ENCODE measurements at places on chromosomes 5 and 9. TPM values are rescaled to one million over a fixed set of nuclear protein-coding genes. Genes with fewer than 3 reads are reported as not detected.

DNA sequence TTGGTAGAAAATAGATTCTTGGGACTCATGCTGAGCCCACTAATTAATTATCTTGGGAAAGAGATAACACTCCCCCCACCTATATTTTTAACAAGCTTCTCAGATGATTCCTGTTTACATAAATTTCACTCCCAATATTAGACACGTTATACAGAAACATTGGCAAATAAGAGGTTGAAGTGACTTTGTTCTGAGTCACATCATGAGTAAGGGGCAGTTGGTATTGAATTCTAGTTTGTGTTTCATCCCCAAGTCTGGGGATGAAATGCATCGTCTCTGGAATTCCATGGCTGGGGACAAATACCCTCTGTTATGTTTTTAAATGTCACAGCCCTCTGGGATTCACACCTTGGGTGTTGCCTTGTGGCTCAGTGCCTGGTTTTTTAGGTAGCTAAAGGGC, 41.0 kb downstream of the BASP1 start:
- DNase-seq = no peak
- H3K4me1 ChIP-seq = no peaks in the 10 kb centered on the region
- no peak overlapping the region for H3K4me3 ChIP-seq
- H3K27ac ChIP-seq = no peak overlapping the region
- H3K27me3 ChIP-seq = no peaks in the 10 kb centered on the region

GRCh38 chr9:93128715-93129224, 5.3 kb downstream of the NINJ1 start:
- H3K4me1 ChIP-seq = peaks cover 92% of the 10 kb centered on the region
- no peak overlapping the region for H3K4me3 ChIP-seq
- peaks cover 12% of the 10 kb centered on the region for H3K36me3 ChIP-seq
- H3K27me3 ChIP-seq = no peaks in the 10 kb centered on the region

GRCh38 chr9:6433410-6433809, 20.4 kb downstream of the UHRF2 start:
- peaks cover 39% of the 10 kb centered on the region for H3K4me1 ChIP-seq
- peaks cover 23% of the 10 kb centered on the region for H3K36me3 ChIP-seq
- H3K27me3 ChIP-seq = no peaks in the 10 kb centered on the region
- no peak for DNase-seq
- H3K27ac ChIP-seq = no peak overlapping the region

GRCh38 chr5:149221326-149221725, 50.3 kb upstream of the AFAP1L1 start:
- no peak for DNase-seq
- H3K27ac ChIP-seq = no peak overlapping the region
- no peaks in the 10 kb centered on the region for H3K27me3 ChIP-seq
- H3K4me3 ChIP-seq = no peak overlapping the region
- no peaks in the 10 kb centered on the region for H3K36me3 ChIP-seq
- no peaks in the 10 kb centered on the region for H3K4me1 ChIP-seq

DNA sequence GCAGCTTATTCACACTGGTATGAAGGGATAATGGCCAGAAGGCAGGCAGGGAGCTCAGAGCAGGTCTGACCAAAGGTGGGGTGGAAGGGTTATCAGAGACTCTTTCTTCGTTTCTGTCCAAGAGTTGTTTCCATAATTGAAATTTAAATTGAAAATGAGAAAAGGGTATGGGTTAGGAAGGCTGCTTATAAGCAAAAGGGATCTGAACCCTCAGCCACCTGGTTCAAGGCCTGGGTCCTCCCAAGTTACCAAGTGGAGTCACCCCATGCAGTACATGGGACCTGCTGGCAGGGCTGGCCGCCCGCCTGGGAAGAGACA, 17.8 kb downstream of the EEIG1 start:
- peaks cover 89% of the 10 kb centered on the region for H3K4me1 ChIP-seq
- H3K27me3 ChIP-seq = no peaks in the 10 kb centered on the region
- peak overlapping the region; percentile 4 for H3K4me3 ChIP-seq
- peak overlapping the region; percentile 54 for H3K27ac ChIP-seq
- DNase-seq = no peak
- peaks cover 44% of the 10 kb centered on the region for H3K36me3 ChIP-seq

GRCh38 chr5:58675341-58675740, 92.5 kb downstream of the RAB3C start:
- H3K27ac ChIP-seq = no peak overlapping the region
- H3K4me1 ChIP-seq = no peaks in the 10 kb centered on the region
- no peak for DNase-seq
- peaks cover 5% of the 10 kb centered on the region for H3K27me3 ChIP-seq
- no peak overlapping the region for H3K4me3 ChIP-seq

DNA sequence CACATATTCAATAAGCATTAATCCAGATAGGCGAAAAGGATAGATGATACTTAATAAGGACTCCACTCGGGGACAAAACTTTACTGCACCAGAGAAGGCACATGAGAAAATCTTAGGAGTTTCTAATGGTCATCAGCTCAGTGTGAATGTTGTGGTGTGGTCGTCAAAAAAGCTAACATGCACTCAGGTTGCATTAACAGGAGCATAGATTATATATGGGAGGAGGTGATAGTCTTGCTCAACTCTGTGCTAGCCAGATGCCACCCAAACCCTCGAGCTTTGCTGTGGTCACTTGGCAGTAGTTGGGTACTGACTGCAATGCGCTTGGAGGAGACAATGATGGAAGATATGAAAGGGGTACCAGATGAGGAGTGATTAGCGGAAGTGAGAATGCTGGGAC, 8.6 kb upstream of the COL27A1 start:
- no peak overlapping the region for H3K27ac ChIP-seq
- no peak for DNase-seq
- peaks cover 12% of the 10 kb centered on the region for H3K27me3 ChIP-seq
- H3K4me3 ChIP-seq = no peak overlapping the region
- H3K4me1 ChIP-seq = no peaks in the 10 kb centered on the region
- no peaks in the 10 kb centered on the region for H3K36me3 ChIP-seq

DNA sequence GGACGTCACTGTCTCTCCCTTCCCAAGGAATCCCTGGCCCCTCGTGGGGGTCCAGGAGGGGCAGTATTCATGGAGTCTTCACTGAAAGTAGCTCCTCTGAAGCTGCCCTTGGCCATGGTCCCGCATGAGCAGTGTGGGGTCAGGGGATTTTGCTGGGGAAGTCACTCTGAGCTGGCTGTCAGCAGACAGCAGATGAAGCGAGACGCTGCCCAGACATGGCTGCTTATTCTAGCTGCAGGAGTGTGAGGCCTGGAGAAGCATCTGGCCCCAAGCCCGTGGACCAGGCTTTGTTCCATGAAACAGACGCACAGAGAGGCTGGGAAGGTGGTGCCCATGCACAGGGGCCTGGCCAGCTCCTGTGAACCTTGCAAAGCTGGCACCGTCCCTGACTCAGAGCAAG, 21.5 kb upstream of the ASS1 start:
- H3K4me3 ChIP-seq = no peak overlapping the region
- DNase-seq = no peak
- no peaks in the 10 kb centered on the region for H3K36me3 ChIP-seq
- no peaks in the 10 kb centered on the region for H3K27me3 ChIP-seq

- no peak overlapping the region for H3K4me3 ChIP-seq
- H3K36me3 ChIP-seq = no peaks in the 10 kb centered on the region
- no peak overlapping the region for H3K27ac ChIP-seq
- H3K27me3 ChIP-seq = no peaks in the 10 kb centered on the region
Observed at GRCh38 chr5:160260881-160261815, 31.8 kb downstream of the FABP6 start.

DNA sequence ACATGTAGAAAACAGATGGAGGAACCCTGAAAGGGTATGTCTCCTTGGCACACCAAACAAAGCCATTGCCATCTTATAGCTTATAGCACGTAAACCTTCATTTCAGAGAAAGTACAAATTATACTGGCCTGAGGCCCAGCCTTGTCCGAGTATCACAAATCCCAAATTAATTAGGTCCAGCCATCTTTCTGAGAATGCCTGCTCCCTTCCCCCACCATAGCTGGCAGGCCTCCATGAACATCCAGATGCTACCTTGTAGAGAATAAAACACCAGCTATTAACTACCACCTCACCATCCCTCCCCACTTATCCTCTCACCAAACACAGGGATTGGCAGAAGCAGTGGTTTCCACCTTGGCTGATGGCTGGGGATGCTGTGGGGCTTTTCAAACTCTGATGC, 224.0 kb downstream of the SPOCK1 start:
- no peak overlapping the region for H3K4me3 ChIP-seq
- no peaks in the 10 kb centered on the region for H3K27me3 ChIP-seq
- no peaks in the 10 kb centered on the region for H3K4me1 ChIP-seq
- no peaks in the 10 kb centered on the region for H3K36me3 ChIP-seq

GRCh38 chr5:157842787-157843186, 16.2 kb downstream of the CLINT1 start:
- peaks cover 15% of the 10 kb centered on the region for H3K36me3 ChIP-seq
- no peak for DNase-seq
- no peak overlapping the region for H3K4me3 ChIP-seq
- H3K27me3 ChIP-seq = no peaks in the 10 kb centered on the region

DNA sequence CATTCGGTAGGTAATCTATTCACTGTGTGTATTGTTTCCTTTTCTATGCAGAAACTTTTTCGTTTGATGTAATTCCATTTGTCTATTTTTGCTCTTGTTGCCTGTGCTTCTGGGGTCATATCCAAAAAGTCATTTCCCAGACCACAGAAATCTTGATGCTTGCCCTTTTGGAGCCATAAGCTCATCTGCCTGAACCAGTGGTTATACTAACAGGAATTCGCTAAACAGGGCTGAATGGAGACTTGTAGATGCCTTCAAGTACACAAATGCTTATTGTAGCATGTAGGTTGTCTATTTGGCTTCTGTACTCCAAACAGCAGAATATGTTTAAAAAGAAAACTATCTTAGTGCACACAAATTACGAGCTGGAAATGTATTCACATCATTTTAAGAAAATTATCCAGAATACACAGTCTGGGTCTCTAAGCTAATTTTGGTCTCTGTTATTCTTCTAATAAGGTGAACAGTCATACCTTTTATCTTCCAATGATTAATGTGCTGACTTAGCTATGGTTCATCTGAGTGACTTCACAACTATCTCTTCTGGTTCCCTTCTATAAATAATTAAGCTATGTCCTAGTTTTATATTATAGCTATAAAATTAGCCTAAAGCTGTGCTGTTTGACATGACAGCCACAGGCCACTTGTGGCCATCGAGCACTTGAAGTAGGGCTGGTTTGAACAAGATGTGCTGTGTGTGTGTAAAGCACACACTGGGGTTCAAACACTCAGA, 87.6 kb downstream of the DAPK1 start:
- H3K4me3 ChIP-seq = no peak overlapping the region
- DNase-seq = no peak
- no peaks in the 10 kb centered on the region for H3K36me3 ChIP-seq
- no peak overlapping the region for H3K27ac ChIP-seq
- H3K4me1 ChIP-seq = no peaks in the 10 kb centered on the region
- H3K27me3 ChIP-seq = no peaks in the 10 kb centered on the region

DNA sequence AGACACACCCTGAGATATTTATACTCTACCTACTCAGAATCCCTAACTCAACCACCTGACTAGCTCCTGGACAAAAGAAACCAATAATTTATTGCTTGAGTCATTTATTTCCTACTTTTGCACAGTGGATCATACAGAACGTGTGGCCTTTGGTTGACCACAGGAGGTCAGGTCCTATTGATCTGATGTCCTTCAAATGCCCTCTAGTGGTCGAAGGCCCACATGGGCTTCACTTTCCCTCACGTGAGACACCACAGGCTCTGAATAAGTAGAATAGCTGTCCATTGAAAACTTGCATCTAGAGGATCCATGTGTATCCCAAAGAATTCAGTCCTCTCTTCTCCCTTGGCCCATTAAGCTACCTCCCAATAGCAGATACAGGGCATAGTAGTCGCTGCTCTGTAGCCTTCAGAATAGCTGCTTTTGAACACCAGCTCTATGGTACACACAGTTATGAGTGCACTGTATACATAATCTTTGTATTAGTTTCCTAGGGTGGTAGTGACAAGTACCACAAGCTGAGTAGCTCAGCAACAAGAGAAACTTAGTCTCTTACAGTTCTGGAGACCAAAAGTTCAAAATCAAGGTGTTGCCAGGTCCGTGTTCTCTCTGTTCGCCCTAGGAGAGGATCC, 177.6 kb upstream of the SMARCA2 start:
- H3K27me3 ChIP-seq = no peaks in the 10 kb centered on the region
- H3K36me3 ChIP-seq = no peaks in the 10 kb centered on the region
- no peak for DNase-seq
- no peaks in the 10 kb centered on the region for H3K4me1 ChIP-seq
- H3K4me3 ChIP-seq = no peak overlapping the region

DNA sequence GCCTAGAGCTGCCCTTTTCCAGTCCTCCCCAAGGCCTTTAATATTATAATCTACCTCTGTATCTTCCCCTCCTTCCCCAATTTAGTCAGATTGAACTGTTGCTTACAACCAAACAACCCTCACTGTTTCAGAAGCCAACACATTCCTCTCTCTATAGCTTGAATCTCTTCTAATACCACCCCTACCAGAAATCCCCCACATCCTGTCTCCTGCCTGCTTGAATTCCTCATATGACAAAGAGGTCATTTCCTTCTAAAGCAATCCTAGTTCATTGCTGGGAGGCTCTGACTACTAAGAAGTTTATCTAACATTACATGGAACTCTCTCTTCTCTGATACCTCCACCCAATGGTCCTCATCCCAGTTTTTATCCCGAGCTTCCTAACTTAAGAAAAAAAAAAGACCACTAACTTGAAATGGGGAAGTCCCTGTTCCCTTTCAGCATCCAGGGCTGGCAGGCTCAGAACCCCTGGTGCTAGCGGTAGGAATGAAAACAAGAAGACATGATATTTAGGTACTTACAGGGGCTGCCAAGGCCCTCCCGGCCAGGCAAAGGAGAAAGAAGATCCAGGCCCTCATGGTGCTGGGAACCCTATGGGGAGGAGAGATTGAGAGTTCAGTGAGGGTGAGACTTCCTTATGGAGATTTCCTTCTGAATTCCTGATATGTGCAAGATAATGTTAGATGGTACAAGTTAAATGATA, 11.0 kb downstream of the SPARC start:
- no peak overlapping the region for H3K27ac ChIP-seq
- DNase-seq = no peak
- no peaks in the 10 kb centered on the region for H3K36me3 ChIP-seq
- no peaks in the 10 kb centered on the region for H3K4me1 ChIP-seq

- H3K4me1 ChIP-seq = no peaks in the 10 kb centered on the region
- no peaks in the 10 kb centered on the region for H3K36me3 ChIP-seq
- H3K27ac ChIP-seq = no peak overlapping the region
Observed at GRCh38 chr5:18662231-18662630, 1028.0 kb downstream of the TAF11L14 start.

DNA sequence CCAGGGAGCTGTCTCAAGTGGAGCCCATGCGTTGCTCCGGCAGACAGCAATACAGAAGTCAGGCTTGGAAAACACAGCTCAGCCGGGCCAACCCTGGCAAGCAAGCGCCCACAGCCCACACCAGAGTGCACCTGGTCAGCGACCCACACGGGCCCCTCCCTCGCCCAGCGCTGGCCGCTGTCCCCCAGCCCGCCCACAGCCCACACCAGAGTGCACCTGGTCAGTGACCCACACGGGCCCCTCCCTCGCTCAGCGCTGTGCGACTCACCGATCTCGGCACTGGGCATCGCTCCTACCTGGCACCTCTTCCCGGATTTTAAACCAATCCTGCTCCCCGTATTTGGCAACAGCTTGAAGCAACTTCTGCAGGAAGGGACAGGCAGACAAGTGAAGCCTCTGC, 12.8 kb downstream of the SNAPC4 start:
- no peak overlapping the region for H3K27ac ChIP-seq
- peaks cover 56% of the 10 kb centered on the region for H3K36me3 ChIP-seq
- no peaks in the 10 kb centered on the region for H3K27me3 ChIP-seq
- peaks cover 22% of the 10 kb centered on the region for H3K4me1 ChIP-seq
- no peak for DNase-seq
- H3K4me3 ChIP-seq = no peak overlapping the region

The ELAVL2 gene
- not detected for total RNA-seq

The AQP3 gene
- 99.8 TPM for total RNA-seq

The CRB2 gene
- not detected for total RNA-seq

The CXXC5 gene
- 1.9 TPM for total RNA-seq

The COL15A1 gene
- total RNA-seq = not detected

All from CD4-positive, alpha-beta T cell (primary cell).